ENCODE measurements at places on chromosomes 7 and 10. TPM values are rescaled to one million over a fixed set of nuclear protein-coding genes. Genes with fewer than 3 reads are reported as not detected.
A peak's percentile ranks its signal among the peaks of the same experiment; 100 is the strongest.

GRCh38 chr10:32039734-32040133 is 16.5 kb downstream of the KIF5B start:
- no peak overlapping the region for H3K4me3 ChIP-seq
- DNase-seq, result no peak
- no peaks in the 10 kb centered on the region for H3K27me3 ChIP-seq

DNA sequence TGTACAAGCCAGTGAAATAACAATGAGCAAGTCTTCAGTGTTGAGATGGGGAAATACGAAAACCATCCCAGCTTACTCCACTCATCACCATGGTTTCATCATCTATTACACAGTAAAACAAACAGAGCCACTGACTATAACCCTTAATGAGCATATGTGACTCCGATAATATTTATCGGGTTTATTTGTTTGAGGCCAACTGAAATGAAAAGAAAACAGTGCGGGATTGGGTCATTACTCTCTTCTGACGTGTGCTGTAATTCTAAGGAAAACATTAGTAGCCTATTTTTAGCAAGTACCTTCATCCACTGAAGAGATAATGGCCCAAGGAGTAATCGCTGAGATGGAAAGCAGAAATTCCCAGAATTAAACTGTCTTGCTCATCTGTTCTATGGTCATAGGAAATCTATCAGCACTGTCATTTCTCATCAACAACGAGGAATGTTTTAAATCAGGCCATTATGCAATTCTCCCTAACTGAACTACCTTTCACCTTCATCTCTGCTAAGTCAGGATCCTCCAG is 716.5 kb downstream of the INHBA start:
- no peak overlapping the region for H3K4me3 ChIP-seq
- no peaks in the 10 kb centered on the region for H3K4me1 ChIP-seq
- no peaks in the 10 kb centered on the region for H3K36me3 ChIP-seq
- DNase-seq, result no peak
- H3K27ac ChIP-seq, result no peak overlapping the region

DNA sequence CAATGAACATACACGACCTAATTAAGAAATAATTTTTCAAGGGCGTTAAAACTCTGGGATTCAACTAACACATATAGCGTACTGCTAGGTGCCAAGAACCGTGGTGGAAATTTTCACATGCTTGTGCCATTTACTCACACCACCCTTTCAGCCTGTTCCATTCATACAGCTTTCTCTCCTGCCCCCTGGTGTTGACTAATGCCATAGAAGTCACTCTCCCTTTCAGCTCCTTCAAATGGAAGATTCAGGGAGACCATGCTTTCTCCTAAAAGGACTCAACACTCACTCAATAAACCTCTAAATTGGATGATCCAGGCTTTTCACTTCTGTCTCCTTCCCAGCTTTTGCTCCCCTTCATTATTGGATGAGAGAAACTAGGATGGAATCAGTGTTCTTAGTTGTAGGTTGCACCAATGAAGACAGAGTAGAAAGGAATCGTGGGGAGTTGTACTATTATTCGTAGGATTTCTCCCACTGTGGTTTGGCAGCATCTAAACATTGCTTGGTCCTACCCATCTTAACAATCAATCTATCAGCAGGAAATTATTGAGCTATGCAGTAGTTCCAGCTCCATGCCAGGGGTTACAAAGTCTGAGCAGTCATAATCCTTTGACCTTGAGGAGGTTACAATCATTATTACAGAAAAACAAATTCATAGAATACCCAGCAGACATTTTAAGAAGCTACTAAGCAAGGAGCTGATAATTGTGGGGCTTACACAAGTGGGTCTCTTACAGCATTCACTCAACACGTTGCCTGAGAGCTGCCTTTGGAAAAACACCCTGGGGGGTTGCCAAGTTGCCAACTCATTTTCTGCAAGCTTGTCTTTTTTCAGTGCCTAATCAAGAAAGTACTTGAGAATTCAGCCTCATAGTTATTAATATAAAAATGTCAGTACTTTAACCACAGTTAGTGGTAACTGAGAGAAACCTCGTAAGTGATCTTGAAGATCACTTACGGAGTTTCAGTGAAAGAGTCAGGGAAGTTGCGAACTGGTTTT is 2.8 kb upstream of the PPP1R3C start:
- H3K36me3 ChIP-seq, result peaks cover 6% of the 10 kb centered on the region
- H3K4me3 ChIP-seq, result no peak overlapping the region
- peaks cover 38% of the 10 kb centered on the region for H3K4me1 ChIP-seq
- no peak overlapping the region for H3K27ac ChIP-seq
- DNase-seq, result peak; percentile 73
- H3K27me3 ChIP-seq, result no peaks in the 10 kb centered on the region

DNA sequence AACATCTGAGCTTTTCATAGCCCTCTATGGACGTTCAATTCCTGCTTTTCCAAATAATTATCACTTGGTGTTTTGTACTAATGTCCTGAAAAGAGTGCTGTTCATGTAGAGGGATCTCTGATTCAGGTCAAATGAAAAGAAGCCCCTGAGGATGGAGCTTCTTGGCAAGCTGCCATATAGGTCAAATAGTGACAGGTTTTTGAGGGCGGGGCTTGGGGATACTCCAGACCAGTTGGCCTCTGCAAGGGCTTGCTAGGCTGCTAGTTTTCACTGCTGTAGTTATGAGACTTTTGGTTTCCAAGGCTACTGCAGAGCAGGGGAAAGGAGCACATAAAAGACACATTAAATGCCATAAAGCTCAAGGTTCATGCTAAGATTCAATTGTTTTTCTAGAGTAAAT is 257.2 kb upstream of the CACNA2D1 start:
- H3K27me3 ChIP-seq, result no peaks in the 10 kb centered on the region
- no peak overlapping the region for H3K4me3 ChIP-seq
- no peak for DNase-seq
- no peak overlapping the region for H3K27ac ChIP-seq

Gene OR9A2
- not detected for total RNA-seq

DNA sequence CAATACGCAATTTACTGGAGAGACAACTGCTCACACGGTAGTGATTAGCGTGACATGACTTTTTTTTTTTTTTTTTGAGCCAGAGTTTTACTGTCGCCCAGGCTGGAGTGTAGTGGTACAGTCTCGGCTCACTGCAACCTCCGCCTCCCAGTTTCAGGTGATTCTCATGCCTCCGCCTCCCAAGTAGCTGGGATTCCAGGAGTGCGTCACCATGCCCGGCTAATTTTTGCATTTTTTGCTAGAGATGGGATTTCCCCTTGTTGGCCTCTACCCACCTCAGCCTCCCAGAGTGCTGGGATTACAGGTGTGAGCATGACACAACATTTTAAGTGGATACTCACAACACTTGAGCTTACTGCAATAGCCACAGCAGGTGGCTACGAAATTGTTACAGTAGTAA is 11.9 kb downstream of the ARL4A start:
- no peaks in the 10 kb centered on the region for H3K27me3 ChIP-seq
- H3K36me3 ChIP-seq, result no peaks in the 10 kb centered on the region
- DNase-seq, result no peak
- H3K4me3 ChIP-seq, result no peak overlapping the region

DNA sequence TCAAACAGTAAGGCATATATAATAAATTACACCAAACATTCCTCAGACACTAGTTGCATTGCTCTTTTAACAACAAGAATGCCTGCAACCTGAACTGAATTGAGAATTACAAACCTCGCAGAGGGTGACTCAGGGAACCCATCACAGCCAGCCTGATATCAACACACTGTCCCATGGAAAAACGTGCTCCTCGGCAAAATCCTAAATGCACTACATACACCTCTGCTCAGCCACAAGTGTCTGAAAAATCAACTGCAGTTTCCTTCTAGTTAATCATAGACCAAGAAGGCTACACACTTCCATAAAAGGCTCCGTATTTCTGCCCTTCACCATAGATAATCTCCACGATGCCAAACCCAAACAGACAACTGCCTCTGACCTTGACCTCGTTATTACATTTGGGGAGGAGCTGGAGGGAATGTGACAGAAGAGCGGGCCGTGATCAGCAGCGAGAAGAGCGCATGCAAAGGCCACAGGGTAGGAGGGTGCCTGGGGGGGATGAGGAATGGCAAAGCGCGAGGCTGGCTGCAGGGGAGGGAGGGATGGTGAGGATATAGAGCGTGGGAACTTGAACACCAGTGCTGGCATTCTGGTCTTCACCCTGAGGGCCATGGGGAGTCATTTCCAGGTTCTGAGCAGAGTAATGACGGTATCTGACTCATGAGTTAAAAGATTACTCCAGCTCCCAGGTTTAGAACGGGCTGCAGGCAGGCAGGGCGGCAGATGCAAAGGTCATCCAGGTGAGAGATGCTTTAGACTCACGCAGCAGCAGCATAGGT is 201.9 kb upstream of the FRMD4A start:
- peak overlapping the region; percentile 2 for H3K4me3 ChIP-seq
- peaks cover 67% of the 10 kb centered on the region for H3K4me1 ChIP-seq
- peaks cover 5% of the 10 kb centered on the region for H3K36me3 ChIP-seq
- H3K27ac ChIP-seq, result peak overlapping the region; percentile 9
- DNase-seq, result peak; percentile 95

DNA sequence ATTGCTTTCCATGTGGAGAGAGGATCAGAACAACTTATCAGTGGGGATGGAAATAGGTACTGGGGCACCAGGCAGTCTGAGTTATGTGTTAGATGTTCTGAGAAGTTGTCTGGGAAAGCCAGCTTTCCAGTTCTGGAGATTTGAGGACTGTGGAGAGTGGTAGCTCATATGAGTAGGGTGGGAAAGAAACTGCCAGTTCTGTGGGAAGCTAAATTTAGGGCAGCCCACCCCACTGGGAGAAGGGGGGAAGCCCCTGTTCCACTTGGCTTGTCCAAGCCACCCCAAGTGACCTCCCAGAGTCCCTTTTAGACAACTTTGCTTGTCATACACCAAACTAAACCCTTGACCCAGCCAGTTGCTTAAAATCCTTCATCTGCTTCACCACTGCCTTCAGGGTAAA is 189.5 kb downstream of the REEP3 start:
- H3K36me3 ChIP-seq, result no peaks in the 10 kb centered on the region
- peaks cover 36% of the 10 kb centered on the region for H3K4me1 ChIP-seq
- H3K27me3 ChIP-seq, result no peaks in the 10 kb centered on the region
- H3K27ac ChIP-seq, result no peak overlapping the region

Gene HOXA2
- total RNA-seq, result not detected

Gene ERV3-1
- total RNA-seq, result 20.4 TPM

Gene SFTPD
- not detected for total RNA-seq

Gene PON3
- total RNA-seq, result 14.1 TPM

DNA sequence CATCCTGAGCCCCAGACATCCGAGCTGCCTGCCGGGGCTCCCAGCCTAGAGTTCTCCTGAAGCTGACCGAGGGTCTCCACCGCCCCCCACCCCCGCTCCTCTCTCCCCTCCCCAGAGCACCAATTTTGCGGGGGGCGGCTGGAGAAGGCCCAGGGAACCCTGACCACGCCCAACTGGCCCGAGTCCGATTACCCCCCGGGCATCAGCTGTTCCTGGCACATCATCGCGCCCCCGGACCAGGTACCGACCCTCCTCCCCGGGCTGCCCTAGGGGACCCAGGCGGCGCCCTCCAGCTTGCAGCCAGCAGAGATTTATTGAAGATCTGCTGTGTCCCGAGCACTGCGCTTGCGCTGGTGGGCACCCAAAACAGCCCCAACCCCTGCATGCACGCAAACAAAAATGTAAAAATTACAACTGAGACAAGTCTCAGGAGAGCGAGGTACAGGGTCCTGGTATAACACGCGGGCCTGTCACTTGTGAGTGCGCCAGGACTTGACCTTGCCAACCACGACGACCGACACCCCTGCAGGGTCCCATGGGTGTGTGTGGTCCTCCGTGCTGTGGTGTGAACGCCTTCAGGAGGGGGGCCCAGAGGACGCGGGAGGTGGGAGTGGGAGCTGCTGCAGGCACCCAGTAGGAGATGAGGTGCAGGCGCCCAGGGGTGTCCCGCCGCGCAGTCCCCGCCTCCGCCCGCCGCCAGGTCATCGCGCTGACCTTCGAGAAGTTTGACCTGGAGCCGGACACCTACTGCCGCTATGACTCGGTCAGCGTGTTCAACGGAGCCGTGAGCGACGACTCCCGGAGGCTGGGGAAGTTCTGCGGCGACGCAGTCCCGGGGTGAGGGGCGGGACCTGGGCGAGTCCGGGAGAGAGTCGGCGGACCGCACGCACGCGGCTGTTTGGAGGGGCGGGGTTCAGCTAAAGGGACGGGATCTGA is 3.1 kb downstream of the PCOLCE start:
- no peaks in the 10 kb centered on the region for H3K36me3 ChIP-seq
- DNase-seq, result no peak
- H3K27me3 ChIP-seq, result no peaks in the 10 kb centered on the region
- H3K4me1 ChIP-seq, result peaks cover 39% of the 10 kb centered on the region

Gene UBE3C
- 49.8 TPM for total RNA-seq

Gene SAP25
- not detected for total RNA-seq

DNA sequence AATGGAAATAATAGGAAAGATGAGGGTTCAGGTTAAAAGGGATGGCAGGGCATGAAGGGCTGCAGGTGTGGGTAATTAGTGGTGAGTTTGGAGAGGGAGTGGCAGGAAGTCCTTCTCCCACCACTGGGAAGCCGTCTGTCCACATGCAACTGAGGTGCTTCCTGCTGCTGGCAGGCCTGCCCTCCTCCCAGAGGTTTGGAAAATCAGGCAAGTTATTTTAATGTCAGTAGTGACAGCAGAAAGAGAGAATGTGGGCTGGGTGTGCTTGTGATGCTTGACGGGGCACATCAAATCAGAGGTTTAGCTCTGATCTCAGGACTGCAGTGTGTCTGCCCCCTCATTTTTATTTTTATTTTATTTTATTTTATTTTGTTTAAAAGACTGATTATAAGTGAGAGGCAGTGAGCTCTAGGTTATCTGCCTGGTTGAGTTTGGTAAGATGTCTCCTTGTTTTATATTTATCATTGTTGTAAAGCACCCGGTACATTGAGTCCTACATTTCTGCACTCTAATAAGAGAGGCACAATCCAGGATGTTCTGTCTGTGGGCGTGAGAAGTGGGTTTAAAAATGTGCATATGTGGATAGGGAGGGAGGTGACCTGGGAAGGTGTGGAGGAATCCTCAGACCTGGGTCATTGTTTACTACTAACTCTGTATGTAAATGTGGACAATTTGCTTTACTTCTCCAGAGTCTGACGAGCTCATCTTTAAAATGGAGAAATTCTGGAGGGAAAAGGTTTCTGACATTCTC is 504.4 kb downstream of the LRMDA start:
- H3K4me1 ChIP-seq, result peaks cover 21% of the 10 kb centered on the region
- H3K27me3 ChIP-seq, result no peaks in the 10 kb centered on the region
- no peak overlapping the region for H3K4me3 ChIP-seq
- H3K36me3 ChIP-seq, result no peaks in the 10 kb centered on the region

Gene GPR22
- not detected for total RNA-seq

- no peaks in the 10 kb centered on the region for H3K4me1 ChIP-seq
- H3K27me3 ChIP-seq, result no peaks in the 10 kb centered on the region
- no peak overlapping the region for H3K27ac ChIP-seq
- no peaks in the 10 kb centered on the region for H3K36me3 ChIP-seq
- no peak overlapping the region for H3K4me3 ChIP-seq
- DNase-seq, result no peak
These were observed 453.2 kb upstream of the GALNT17 start for GRCh38 chr7:70678621-70679251.

All from HepG2 (cell line).